ENCODE measurements at places on chromosomes 1 and 21. TPM values are rescaled to one million over a fixed set of nuclear protein-coding genes. Genes with fewer than 3 reads are reported as not detected.

The OR2M3 gene
- not detected for total RNA-seq

DNA sequence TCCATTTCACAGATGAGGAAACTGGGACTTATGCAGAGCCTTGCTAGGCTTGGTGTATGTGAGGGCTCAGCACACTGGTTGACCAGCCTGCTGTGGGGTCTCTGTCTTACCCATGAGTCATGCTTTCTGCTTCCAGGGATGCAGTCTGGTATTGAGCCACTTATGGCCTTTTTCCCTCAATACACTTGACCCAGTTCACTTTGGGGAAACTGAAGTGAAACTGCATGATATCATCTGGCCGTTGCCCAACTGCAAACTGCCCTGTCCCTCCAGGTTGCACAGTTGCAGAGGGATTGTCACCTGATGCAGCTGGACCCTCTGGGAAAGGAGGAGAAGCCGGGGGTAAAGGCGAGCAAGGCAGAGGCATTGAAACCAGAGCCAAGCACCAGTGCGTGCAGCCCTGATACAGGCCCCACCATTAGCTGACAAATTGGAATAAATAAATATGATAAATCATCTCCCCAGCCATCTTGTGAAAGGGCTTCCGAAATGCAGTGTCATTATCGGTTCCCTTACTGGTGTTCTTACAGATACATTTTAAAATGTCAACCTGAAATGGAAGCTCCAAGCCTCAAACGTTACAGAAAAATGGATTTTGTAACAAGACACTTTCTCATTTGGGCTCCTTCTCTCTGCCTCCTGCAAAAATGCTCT, 39.3 kb upstream of the DUSP10 start:
- DNase-seq, result no peak

DNA sequence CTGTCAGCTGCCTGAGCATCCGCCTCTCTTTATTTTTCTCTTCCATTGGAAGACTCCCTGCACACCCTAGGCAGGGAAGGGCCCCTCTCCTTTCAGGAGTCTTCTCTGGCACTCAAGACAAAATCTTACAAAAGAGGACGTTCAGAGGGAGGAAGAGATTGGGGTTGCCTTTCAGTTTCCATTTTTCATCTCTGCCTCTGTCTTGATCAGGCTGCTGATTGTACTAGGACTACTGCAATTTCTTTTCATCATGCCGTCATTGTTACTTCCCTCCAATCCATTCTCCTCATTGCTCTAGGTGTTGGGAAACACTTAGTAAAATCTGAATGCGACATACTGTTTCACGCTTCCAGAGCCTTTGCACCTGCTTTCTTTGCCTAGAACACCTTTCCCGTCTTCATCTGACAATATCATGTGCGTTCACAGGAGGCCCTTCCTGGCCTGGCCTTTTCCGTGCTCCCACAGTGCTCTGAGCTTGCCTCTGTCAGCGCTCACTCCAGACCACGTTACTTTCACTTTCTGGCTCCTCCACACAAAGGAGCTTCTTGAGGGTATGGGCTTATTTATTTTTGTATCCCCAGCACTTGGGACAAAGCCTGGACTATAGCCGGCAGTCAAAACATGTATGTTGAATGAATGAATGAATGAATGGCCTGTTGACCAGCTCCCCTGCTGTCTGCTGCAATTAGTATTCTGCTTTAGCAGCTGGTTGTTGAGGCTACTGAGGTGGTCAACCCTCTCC, 10.9 kb downstream of the LRRC71 start:
- DNase-seq, result no peak

The AMPD1 gene
- total RNA-seq, result not detected

- no peak for DNase-seq
Measured at GRCh38 chr1:165988275-165988674, 160.9 kb downstream of the UCK2 start.

- DNase-seq, result no peak
Measured at GRCh38 chr1:96059276-96059675, 662.3 kb upstream of the PTBP2 start.

The BARHL2 gene
- not detected for total RNA-seq

The RNF2 gene
- total RNA-seq, result 15.7 TPM

DNA sequence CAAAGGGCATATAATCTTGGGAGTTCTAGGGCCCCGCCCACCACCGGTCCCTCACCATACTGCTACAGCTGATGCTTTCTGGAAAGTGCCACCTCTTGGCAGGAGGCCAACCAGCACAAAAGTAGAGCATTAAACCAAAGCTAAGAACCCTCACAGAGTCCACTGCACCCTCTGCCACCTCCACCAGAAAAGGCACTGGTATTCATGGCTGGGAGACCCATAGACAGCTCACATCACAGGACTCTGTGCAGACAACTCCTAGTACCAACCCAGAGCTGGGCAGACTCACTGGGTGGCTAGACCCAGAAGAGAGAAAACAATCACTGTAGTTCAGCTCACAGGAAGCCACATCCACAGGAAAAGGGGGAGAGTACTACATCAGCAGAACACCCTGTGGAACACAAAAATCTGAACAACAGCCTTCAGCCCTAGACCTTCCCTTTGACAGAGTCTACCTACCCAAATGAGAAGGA, 10.8 kb downstream of the THEM4 start:
- no peak for DNase-seq

The FCRL4 gene
- not detected for total RNA-seq

GRCh38 chr1:216075339-216075738, 347.9 kb downstream of the USH2A start:
- DNase-seq, result no peak

DNA sequence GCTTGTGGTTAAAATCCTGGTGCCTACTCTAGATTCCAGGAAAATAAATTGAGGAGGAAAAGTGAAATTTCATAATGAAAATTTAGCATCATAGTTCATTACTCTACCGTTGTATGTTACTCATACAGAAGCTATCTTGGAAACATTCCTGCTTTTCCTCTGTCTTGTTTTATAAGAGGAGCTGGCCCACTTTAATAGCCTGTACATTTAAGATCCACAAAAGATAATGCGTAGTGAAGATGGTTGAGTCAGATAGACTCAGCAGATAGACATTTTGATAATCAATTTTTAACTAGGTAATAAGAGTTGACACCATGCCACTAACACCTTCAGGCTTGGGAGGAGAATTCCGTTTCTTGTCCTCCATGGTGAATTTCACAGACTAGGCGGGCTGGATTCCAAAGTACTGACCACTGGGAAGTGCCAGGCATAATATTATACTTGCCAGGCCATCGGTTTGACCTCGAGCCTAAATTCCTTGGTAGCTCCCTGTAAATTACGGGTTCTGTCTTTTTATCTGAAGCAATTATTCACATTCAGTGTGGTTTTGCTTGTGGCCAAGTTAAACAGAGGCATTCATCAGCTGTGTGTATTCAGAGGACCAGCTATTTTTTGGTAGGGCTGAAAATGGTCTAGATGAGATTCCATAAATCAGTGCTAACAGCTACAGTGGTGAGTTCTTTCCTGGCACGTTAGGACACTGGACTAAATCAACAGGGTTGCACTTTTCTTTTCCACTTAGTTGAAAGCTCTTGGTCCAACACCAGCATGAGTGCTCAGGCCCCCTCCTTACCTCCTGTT, 111.9 kb upstream of the KAZN start:
- DNase-seq, result no peak

DNA sequence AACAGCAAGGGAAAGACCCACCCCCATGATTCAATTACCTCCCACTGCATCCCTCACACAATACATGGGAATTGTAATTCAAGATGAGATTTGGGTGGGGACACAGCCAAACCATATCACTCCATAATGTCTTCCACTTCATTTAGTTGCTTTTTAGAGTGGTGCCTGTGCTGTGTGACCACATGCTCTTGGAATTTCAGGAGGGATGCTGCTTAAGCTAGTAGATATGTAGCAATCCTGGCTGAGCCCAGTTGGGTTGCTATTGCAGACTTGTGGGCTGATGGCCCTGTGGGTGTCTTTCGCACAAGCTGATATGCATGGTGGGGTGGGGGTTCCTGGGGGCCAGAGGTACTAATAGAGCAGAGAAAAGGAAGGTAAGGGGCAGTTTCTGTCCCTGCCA, 160.4 kb upstream of the SYT6 start:
- no peak for DNase-seq

The KIAA1614 gene
- total RNA-seq, result 7.7 TPM

DNA sequence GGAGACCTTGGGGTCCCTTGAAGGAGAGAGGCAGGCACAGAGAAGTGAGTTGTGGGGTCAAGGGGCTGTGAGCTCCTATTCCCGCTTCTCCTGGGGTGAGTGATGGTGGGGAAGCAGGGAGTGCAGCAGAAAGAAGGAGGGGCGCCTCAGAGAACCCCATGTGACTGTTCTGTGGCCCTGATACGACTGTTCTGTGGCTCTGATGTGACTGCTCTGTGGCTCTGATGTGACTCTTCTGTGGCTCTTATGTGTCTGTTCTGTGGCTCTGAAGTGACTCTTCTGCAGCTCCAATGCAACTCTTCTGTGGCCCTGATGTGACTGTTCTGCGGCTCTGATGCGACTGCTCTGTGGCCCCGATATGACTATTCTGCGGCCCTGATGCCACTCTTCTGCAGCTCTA, 29.9 kb upstream of the UMODL1 start:
- DNase-seq, result no peak

DNA sequence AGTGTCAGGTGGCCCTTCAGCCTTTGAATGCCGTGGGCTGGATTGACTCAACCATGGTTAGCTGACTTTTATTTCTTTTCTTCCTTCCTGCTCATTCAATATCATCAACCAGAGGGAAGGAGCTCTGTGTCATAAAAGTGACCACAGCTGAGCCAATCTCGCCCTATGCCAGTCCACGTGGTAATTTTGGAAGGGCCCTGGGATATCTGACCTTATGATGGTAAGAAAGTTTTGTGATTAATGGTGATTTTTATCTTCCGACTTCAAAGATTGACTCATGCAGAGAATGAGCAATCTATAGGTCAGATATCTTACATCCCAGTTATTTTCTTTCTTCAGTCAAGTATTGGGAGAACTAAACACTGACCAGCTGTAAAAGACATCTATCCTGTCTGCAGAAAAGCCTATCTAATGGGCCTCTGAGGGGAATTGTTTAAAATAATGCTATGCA, 170.3 kb downstream of the ZC3H11B start:
- no peak for DNase-seq

- DNase-seq, result no peak
Measured at GRCh38 chr1:61451572-61451968, 273.4 kb downstream of the TM2D1 start.

The SASS6 gene
- total RNA-seq, result 2.8 TPM

DNA sequence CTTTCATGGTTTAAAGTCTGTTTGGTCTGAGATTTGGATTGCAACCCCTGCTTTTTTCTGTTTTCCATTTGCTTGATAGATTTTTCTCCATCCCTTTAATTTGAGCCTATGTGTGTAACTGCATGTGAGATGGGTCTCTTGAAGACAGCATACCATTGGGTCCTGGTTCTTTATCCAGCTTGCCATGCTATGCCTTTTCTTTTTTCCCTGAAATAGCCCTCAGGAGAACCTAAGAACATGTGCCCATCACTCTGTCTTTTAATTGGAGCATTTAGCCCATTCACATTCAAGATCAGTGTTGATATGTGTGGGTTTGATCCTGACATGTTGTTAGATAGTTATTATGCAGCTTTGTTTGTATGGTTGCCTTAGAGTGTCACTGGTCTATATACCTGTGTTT, 21.7 kb upstream of the DENND1B start:
- DNase-seq, result no peak

- DNase-seq, result no peak
Measured at GRCh38 chr1:194975913-194976312, 1632.3 kb downstream of the KCNT2 start.

The RPL11 gene
- 732 TPM for total RNA-seq

DNA sequence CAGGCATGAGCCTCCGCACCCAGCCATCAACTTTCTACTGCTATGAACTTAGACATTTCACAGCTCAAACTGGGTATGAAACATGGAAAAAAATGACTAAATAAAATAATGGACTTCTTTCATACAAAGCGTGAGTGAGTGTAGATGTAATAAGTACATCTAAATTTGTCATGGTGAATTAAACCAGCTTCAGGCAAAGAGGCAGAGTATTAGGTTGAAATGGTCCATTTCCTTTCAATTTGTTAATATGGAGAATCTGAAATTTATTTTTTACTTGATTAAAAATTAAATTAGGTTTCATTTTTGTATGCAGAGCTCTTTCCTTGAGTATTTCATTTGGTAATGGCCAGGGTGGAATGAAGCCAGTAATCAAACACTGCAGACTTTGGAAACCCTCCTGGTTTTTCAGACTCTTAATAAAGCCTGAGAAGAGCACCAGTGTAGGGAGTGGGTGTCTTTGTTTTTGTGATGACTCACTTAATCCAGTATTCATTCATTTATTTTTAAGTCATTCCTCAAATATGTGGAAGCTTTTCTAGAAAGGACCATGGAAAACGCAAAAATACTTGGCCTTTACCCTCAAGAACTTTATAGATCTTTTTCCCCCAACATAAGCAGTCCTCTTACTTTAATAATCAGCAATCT, 49.2 kb downstream of the ALG14 start:
- DNase-seq, result no peak

The CYP4A22 gene
- total RNA-seq, result 0.86 TPM

The LCE2B gene
- not detected for total RNA-seq

GRCh38 chr1:205493241-205494085, 11.0 kb upstream of the CDK18 start:
- no peak for DNase-seq

- no peak for DNase-seq
Measured at GRCh38 chr1:50929376-50929958, 30.6 kb downstream of the FAF1 start.

DNA sequence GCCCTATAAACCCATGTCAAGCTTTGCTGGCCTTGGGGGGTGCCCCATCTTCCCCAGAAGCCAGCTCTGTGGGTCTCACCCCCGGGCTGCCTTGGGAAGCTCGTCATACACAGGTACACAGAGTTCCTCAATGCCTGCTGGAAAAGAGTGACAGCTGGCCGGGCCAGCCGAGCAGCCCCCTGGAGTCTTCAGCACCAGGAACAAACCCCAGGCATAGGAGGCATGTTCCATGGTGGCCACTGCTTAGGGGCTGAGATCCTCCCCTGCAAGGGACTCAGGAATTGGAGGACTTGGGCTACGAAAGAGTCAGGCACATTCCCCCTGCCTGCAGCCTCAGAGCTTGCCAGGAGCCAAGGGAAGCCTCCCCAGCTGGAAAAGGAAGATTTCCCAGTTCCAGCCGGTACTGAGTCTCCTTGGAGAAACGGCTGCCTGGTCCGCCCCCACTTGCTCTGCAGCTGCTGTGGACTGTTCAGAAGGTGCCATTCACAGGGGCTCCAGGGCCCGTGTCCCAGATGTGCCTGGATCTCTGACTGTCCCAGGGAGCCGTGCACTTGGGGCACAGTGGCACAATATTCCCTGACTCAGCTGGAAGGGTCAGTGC, 89.5 kb downstream of the STUM start:
- DNase-seq, result no peak

DNA sequence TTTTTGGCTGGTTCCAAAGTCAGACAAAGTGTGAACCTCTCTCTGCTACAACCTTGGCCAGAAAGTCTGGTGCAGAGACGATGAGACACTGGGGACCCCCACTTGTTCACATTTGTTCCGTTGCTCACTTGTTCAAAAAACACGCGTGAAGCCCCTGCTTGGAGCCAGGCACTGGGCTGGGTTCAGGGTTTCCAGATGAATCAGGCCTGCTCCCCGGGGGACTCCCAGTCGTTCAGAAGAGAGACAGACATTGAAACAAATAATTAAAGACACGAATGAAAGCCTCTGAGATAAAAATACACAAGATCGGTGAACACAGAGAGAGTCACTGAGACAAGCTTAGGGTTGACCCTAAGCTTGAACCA, 101.5 kb upstream of the RUNX3 start:
- DNase-seq, result no peak
